Cerebellar nuclear complex (tissue), 1 donor: ENCODE measurements at places on chromosomes 11 and 22.

DNA sequence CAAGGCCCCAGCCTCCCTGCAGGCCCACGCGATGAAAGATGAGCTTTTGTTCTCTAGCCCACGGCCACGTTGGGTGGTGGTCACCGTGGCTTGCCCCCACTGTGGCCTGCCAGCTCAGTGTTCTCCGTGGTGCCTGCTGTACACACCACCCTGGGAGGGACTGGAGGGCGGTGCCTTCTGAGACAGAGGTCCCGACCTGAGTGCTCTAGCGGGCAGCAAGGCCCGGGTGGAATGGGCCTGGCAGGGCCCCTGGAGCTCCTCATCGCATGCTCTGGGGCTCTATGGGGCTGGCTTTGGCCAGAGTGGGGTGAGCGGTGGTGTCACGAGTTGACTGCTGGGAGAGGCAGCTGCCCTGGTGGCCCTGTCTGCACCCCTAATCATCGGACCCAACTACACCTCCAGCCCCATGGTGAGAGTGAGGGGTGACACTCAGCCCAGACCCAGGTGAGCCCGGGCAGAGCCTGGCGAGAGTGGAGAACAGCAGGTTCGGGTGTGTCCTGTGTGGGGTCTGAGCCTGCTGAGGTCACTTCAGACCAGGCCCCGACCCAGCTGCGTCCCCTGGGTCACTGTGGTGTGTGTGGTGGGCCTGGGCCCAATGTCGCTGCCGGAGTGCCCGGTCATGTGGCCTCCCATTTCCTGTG is 541.9 kb downstream of the TBC1D22A start:
- no peak for DNase-seq

DNA sequence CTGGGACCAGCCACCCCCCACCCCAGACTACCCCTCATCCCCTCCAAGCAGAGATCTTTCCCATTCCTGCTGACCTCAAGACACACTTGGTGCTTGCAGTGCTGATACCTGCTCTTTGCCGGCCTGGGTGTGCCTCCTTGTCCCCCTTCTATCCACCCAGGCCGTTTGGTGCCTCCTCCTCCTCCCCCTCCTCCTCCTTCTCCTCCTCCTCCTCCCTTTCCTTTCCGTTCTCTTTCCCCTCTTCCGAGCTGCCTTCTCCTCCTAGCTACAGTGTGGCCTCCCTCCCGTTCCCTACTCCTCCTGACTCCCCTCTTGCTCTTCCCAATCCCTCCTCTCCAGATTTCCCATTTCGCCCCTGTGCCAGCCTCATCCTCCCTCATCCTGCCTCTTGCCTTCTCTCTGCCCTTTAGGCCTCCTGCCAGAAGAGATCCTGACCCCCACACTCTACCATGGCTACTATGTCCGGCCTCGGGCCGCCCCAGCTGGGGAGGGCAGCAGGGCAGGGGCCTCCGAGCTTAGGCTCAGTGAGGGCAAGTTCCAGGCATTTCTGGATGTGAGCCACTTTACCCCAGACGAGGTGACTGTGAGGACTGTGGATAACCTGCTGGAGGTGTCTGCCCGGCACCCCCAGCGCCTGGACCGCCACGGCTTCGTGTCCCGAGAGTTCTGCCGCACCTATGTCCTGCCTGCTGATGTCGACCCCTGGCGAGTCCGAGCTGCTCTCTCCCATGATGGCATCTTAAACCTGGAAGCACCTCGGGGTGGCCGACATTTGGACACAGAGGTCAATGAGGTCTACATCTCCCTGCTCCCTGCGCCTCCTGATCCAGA is 712 bp downstream of the HSPB2 start:
- DNase-seq = no peak

- DNase-seq = no peak
These were observed 1.1 kb upstream of the CD6 start for GRCh38 chr11:60970369-60970774.

DNA sequence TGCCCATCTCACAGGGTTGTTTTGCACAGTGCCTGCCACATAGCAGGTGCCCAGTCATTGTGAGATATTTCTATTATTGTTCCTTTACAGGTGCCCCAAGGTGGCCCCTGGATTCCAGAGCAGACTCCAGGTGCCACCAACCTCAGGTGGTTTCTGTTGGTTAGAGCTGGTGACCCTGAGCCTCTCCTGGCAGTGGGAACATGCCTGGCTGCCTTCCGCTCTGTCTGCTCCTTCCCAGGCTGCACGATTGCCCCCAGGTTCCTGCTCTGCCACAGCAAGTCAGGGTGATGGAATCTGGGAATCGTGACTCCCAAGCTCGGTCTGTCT is 12.6 kb upstream of the OMP start:
- no peak for DNase-seq

DNA sequence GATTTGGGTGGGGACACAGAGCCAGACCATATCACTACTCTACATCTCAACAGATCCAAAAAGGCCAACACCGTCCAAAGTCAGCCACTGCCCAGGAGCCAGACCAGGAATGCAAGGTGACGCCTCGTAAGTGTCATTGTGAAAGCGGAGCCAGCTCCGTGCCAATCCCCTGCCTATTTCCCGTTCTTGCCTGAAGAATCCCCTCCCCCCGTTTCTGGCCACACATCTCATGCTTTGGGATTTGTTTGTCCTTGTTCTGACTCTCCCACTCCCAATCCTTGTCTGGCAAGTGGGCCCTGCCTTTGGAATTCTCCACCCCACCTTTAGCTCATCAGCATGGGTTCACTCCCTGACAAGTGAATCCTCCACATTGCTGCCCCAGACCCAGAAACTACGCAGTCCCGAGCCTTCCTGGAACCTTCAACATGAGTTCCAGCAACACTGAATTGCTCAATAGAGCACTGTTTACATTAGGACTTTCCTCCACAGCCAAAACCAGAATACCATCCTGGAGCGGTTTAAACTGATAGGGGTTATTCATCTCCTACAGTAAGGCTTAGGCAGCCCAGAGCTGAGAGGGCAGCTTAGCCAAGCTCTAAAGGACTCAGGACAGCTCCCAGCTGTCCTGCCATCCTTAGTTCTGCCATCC is 6.0 kb upstream of the SLC35C1 start:
- DNase-seq = no peak

DNA sequence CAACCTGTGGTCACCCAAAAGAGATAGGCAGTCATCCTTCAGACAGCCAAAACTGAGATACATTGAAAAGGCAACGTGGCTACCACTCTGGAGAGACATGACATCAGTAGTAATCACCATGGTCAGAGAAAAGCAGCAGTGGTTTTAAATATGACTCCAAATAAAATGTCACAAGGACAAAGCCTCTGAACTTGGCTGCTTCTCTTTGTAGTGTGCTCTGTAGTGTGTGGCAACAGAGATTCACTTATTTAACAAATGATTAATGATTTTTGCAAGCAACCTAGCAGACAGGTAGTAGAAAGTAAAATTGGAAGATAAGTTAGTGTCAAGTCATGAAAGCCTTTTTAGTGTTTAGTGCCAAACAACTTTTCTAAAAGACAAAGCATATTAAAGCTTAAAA is 63.5 kb downstream of the PAX6 start:
- no peak for DNase-seq

DNA sequence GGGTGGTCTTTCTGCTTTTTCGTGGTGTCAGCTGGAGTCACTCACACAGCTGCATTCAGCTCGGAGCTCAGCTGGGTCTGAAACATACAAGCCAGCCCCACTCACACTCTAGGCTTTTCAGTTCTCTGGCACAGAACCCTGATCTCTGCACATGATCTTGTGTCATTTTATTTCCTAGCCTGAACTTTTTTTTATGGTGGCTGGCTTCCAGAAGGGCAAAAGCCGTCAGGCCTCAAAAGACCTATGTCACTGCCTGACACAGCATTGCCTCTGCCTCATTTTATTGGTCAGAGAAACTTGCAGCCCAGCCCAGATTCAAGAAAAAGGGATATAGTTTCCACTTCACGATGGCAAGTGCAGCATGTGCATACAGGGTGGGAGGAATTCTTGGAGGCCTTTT is 117.8 kb downstream of the NTM start:
- no peak for DNase-seq

- no peak for DNase-seq
These were observed 5.0 kb downstream of the ASCL2 start for GRCh38 chr11:2265396-2265795.

- DNase-seq = no peak
These were observed 106.6 kb upstream of the SLC22A12 start for GRCh38 chr11:64484191-64485022.

DNA sequence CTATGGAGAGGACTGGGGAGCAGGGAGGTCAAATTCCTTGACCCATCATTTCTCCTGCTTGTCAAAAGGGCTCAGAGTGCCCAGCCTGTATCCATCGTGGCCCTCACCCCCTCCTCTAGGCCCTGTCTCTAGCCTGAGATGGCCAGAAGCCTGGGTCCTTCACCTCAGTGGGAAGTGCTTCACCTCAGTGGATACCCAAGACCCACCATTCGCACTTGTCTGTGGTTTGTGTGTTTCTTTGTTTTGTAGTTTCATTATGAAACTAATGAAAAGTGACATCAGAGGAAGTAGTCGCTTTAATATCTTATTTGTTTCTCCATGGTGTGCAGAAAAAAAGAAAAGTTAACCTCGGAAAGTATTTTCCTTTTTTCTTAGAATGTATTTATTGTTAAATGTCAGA is 194.0 kb upstream of the CADM1 start:
- no peak for DNase-seq

DNA sequence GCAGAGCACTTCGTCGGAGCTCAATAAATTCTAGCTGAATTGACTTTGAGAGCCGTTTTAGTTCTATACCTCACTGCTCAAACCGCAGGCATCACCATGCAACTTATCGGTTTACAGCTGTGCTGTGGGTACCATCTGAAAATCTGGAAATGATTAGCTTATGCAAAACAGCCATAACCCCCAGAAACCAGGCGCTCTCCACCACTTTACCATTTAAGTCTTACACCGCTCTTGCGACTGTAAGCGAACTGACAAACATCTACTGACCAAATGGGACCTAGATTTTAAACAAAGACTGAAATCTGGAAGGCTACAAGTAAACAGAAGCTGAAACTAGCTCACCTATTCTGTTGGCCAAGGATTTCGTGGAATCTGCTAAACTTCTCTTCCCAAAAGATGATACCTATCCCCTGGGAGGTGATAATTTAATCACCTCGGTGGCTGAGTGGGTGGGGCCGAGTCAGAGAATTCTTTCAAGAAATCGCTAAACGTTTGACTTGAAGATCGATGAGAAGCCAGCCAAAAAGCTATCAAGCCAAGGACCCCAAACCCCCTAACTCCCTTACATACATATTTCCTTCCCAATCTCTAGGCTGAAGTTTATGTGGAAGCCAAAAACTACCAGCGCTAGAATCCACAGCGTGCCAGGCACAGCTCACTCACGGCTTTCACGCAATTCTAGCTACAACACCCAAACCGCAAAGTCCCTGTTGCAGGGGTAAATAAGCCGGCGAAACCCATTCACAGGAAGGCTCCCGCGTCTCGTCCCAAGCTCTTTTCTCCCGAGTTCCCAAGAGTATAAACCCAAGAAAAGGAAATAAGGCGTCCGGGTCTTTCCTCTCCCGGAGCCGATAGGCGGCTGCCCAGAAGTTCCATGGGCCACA is 644 bp downstream of the SPTY2D1 start:
- no peak for DNase-seq

DNA sequence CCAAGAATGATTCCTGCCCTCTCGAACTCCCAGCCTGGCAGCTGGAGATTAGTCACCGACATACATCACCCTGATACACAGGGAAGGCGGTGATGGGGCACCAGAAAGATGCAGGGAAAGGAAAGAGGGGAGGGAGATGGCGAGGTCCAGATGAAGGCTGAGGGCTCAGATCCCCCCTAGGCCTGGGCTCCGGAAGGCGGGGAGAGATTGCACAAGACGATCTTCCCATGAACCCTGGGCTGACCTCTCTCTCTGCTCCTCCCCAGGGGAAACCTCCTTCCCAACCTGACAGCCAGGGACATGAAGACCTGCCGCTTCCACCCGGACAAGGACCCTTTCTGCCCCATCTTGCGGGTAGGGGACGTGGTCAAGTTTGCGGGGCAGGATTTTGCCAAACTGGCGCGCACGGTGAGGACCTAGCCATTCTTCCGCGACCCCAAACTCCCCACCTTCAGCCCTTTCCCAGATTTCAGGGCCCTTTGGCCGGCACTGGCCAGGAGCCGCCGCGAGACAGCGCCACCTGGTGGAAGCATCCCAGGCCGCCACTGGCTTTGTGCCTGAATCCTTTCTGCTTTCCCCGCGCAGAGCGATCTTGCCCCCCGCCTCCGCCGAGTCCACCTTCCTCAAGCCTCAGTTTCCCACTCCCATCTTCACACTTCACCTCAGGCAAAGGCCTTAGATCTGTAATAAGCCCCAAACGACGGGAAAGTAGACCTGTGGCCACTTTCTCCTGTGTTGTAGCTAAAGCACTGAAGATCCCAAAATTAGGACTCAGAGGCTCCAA is 11.5 kb downstream of the P2RX3 start:
- DNase-seq = no peak

GRCh38 chr22:35582861-35583670 is 34.1 kb downstream of the MB start:
- DNase-seq = no peak

DNA sequence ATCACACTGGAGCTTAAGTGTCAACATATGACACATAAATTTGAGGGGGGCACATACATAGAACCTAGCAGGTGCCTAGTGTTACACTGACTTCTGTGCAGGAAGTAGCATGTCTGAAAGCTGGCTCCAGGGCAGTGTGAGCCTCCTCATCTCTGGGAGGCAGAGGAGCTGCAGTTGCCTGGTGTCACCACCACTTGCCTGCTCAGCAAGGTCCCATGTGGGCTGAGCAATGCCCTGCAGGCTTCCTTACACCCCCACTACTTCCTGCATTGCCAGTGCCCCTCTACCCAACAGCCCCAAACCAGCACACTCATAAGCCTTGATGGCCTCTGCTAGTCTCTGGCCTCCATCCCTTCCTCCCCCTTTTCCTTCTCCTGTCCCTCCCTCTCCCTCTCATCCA is 165.8 kb downstream of the BUD13 start:
- no peak for DNase-seq

DNA sequence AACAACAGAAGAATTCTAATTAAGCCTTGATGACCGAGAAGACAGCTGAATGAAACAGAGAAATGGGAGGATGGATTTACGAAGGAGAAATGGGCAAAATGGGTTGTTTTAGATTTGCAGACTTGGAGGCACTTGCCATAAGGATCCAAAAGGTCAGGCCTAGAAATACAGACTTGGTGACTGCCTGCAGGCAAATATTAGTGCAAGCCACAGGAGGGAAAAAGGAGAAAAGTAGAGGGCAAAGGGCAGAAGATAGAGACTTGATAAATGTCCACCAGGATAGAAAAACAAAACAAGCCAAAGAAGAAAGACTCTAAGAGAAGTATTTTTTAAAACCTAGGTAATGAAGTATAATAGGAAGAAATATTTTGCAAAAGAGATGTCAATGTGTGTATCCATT is 13.1 kb downstream of the CCDC34 start:
- DNase-seq = no peak

GRCh38 chr22:19799322-19800190 is 39.0 kb downstream of the TBX1 start:
- DNase-seq = no peak

GRCh38 chr22:46338636-46339035 is 3.1 kb downstream of the TRMU start:
- DNase-seq = no peak
